ENCODE measurements at places on chromosomes 13 and 19. TPM values are rescaled to one million over a fixed set of nuclear protein-coding genes. Genes with fewer than 3 reads are reported as not detected.

- no peaks in the 10 kb centered on the region for H3K27me3 ChIP-seq
- DNase-seq: no peak
- no peak overlapping the region for H3K27ac ChIP-seq
- H3K4me1 ChIP-seq: no peaks in the 10 kb centered on the region
- H3K4me3 ChIP-seq: no peak overlapping the region
- peaks cover 3% of the 10 kb centered on the region for H3K36me3 ChIP-seq
Measured at GRCh38 chr13:36088001-36088400, 43.2 kb downstream of the DCLK1 start.

DNA sequence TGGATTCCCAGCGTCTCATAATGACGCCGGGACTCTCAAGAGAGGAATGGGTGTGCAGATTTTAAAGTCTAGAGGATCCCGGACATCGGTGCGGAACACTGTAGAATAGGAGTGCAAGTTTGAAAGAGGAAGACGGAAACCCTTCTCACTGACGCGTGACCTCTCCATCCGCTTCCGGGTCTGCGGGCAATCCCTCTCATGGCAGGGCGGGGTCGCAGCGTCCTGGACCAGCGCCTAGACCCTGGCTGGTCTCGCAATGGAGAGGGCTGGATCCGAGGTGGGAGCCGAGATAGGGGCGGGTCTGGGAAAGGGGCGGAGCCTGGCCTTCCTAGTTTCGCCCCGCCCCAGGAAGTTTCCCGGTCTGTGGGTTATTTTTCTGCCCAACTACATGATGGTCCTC is 4.6 kb upstream of the ZNF845 start:
- no peak overlapping the region for H3K27ac ChIP-seq
- peaks cover 15% of the 10 kb centered on the region for H3K27me3 ChIP-seq
- H3K4me3 ChIP-seq: peak overlapping the region; percentile 73
- H3K36me3 ChIP-seq: peaks cover 8% of the 10 kb centered on the region
- DNase-seq: peak; percentile 3

- peak overlapping the region; percentile 62 for H3K4me3 ChIP-seq
- peaks cover 23% of the 10 kb centered on the region for H3K36me3 ChIP-seq
- H3K27me3 ChIP-seq: peaks cover 6% of the 10 kb centered on the region
- H3K27ac ChIP-seq: peak overlapping the region; percentile 80
Measured at GRCh38 chr13:74025369-74025768, 108.8 kb downstream of the KLF12 start.

DNA sequence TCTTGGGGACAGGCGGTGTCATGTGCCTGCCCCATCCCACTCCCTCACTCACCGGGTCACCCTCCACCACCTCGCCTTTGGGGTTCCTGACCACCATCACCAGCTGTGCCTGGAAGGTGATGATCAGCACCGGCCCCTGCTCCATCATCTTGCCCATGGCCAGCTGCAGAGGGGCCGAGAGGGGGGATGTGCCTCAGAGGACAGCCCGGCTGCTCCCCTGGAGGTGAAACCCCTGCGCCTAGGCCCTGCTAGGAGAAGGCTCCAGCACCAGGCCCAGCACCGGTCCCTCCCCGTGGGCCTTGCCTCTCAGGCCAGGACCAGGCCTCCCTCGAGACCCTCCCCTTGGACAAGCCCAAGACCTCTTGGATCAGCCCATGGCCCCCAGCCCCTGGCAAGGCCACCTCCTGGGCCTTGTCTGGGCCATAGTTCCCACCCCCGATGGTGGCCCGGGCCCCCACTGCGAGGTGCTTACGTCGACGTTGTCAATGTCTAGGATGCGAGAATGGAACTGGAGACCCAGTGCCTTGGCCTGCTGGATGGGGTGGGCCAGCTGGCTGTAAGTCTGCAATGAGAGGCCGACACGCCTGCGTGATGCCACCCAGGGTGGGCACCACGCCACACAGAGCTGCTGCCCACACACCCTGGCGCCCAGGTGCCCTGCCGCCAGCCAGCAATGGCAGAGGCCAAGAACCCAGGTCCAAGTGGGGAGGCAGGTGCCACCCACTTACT is 1.8 kb upstream of the CTXN1 start:
- peaks cover 12% of the 10 kb centered on the region for H3K27me3 ChIP-seq
- peaks cover 13% of the 10 kb centered on the region for H3K4me1 ChIP-seq
- no peak for DNase-seq
- H3K4me3 ChIP-seq: no peak overlapping the region

- H3K4me1 ChIP-seq: no peaks in the 10 kb centered on the region
- H3K36me3 ChIP-seq: no peaks in the 10 kb centered on the region
- no peak overlapping the region for H3K4me3 ChIP-seq
- DNase-seq: no peak
- no peak overlapping the region for H3K27ac ChIP-seq
Measured at GRCh38 chr13:111407381-111408131, 87.1 kb downstream of the TEX29 start.

DNA sequence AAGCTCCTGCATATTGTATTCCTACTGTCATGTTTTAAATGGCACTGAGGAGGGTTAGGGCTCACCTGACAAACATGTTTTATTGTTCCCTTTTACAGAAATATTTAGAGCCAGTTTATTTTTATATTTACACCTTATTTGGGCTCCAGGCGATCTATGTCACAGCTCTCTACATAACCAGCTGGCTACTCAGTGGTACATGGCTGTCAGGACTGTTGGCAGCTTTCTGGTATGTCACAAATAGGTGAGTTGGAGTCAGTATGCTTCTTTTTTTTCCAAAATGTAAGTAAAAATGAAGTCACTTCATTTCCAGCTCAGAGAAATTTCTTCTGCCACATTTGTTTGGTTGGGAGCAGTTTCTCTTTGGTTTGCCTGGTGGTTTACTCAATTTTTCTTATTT is 31.5 kb downstream of the DPY19L3 start:
- H3K4me3 ChIP-seq: no peak overlapping the region
- no peaks in the 10 kb centered on the region for H3K4me1 ChIP-seq
- DNase-seq: no peak

DNA sequence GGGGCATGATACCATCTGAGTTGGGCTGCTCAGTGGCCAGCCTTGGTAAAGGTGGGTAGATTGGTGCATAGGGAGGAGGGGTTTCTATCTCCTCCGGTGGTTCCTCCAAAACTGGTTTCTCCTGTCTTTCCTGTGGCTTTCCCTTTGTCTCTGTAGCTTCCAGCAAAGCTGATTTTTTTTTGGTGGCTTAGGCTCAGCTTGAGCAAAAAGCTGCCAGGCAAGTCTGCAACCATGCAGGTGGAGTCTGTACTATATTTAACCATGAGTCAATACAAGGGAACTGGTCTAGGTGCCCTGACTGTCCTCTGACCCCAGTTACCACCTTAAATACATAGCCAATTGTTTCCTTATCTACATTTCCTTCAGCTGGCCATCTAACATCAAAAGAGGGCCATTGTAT is 64.0 kb upstream of the ZNF681 start:
- H3K27ac ChIP-seq: no peak overlapping the region
- no peak for DNase-seq
- H3K4me1 ChIP-seq: no peaks in the 10 kb centered on the region
- no peaks in the 10 kb centered on the region for H3K27me3 ChIP-seq
- H3K4me3 ChIP-seq: no peak overlapping the region

DNA sequence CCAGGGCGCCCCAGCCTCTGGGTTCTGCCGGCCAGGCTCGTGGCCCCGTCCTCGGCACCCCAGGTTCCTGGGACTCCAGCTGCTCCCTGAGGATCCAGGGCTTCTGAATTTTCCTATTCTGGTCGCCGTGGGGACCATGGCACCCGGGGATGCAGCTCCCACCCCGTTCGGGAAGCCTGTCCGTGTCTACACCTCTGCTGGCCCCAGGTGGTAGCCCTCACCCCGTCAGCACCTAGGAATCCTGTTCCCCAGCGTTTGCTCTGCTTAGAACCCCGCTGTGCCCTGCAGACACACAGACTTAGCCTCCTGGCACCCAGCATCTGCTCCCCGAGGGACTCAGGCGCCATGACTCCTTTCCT is 960 bp downstream of the PPFIA3 start:
- no peaks in the 10 kb centered on the region for H3K36me3 ChIP-seq
- H3K27me3 ChIP-seq: peaks cover under 1% of the 10 kb centered on the region
- H3K4me3 ChIP-seq: peak overlapping the region; percentile 70
- H3K4me1 ChIP-seq: peaks cover 36% of the 10 kb centered on the region
- no peak for DNase-seq

DNA sequence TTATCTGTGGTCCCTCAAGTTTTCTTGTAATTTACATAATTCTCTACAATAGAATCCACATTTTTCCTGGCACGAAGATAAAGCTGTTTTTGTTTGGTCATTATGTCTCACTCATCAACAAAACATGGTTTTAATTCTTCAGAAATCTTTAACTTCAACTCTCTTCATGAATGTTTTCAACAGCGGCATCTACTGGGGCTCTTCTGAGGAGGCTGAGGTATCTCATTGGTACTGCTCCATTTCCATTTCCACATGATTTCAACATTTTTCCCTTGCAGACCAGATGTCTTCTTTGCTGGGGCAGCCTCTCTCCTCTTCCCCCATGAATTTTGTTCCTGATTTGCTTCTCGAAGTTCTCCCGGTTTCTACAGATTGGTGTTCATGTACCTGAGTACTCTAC is 5.8 kb upstream of the KBTBD7 start:
- no peak for DNase-seq
- no peaks in the 10 kb centered on the region for H3K27me3 ChIP-seq
- no peak overlapping the region for H3K4me3 ChIP-seq
- no peaks in the 10 kb centered on the region for H3K36me3 ChIP-seq
- H3K27ac ChIP-seq: no peak overlapping the region

LACC1 gene
- polyA plus RNA-seq: 0.41 TPM

HCST gene
- polyA plus RNA-seq: 2,801 TPM

OR7A5 gene
- not detected for polyA plus RNA-seq

RNF6 gene
- polyA plus RNA-seq: 31.2 TPM

TNFSF9 gene
- polyA plus RNA-seq: 5.9 TPM
